Amniotic epithelial cell (primary cell): ENCODE measurements at places on chromosomes 4 and X.

GRCh38 chr4:172740434-172740833 lies 428.2 kb upstream of the GALNT7 start:
- DNase-seq: peak; percentile 3

GRCh38 chr4:15385928-15386327 lies 41.9 kb upstream of the C1QTNF7 start:
- DNase-seq: no peak

DNA sequence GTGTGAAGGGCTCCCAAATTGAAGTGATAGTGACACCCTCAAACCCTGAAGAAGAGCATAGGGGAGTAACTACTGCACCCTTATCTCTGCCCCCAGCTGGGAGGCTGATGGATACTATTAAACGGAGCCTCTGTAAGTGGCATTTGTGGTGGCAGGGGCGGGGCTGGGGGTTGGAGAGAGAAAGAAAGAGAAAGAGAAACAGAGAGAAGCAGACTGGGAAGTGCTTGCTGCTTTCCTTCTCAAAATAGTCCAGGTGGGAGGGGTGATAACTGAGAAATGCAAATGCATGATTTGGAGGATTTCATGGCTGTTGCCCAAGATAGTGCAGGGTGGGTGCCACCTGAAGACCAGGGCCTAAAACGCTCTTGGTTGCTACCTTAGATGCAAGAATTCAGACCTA lies 253.5 kb upstream of the GATB start:
- no peak for DNase-seq

- peak; percentile 37 for DNase-seq
Observed at GRCh38 chr4:88185906-88186305, 27.5 kb upstream of the ABCG2 start.

DNA sequence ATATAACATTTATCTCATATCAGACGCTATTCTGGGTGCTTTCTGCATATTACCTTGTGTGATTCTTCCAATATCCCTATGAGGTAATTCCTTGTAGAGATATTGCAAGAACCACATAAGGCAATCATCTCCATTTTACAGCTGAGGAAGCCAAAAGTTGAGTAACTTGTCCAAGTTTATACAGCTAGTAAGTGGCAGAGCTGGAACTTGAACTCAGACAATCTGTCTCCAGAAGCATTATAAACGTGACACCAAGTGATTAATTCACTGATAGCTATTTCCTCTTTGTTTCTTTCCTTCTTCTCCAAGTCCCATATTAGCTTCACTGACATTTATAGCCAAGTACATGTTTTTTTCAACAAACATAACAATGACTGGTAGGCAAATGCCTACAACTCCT lies 7.3 kb downstream of the EMCN start:
- peak; percentile 7 for DNase-seq

- DNase-seq: no peak
Observed at GRCh38 chr4:5237086-5237660, 185.9 kb downstream of the STK32B start.

- peak; percentile 63 for DNase-seq
Observed at GRCh38 chr4:166012129-166013030, 139.3 kb downstream of the TLL1 start.

DNA sequence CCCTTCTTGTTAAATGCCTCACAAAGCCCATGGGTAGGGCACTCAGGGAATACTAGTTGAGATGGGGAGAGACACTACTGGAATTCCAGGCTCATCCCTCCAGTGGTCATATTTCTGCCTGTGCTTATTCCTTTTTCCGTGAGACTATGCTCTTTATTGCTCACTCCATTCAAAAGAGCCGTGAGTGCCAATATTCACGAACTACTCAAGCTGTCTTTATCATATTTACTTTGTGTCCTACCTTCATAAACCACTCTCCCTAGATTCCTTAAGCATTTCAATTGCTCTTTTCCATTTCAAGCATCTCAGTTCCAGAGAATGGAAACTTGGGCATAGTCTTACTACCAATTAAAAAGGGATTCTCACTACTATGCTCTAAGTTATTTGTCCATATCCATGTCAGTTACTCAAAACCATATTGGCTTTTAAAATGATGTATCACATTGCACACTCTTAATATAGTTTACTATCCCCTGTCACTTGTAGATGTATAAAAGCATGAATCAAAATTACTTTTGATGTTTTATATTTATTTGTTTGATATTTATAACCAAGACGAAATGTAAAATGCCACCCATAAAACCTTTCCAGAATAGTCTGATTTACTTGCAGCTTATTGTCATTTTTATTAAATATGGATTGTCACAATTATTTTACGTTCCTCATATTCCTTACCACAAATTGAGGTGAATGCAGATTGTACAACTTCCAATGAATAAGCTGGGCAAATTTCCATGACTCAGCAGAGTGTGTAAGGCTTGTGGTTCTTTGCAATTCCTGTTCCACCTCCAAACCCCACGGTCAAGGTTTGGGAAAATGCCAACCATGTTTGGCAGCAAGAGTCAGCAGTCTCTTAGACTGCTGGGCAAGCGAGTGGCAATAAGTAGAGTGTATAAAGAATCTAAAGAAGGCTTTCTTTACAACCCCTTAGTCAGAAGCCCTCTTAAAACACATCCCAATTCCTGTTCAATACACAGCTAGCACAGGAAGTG lies 24.4 kb downstream of the ENOX2 start:
- peak; percentile 91 for DNase-seq

DNA sequence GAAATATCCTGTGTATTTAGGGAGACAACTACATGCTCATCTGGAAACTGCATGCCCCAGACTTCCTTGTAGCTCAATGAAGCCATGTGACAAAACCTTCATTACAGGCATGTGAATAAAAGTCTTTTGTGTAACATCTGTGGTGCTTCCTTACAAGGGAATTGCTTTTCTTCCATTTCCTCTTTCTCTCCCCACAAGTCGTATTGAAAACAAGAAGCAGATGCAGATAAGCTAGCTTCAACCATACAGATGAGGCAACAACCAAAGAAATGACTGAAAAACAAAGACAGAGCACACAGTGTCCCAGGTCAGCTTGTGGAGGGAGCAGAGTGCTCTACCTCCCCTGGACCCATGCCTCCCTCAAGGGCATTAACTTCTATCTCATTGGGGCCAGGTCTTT lies 115.8 kb upstream of the INPP4B start:
- DNase-seq: no peak

DNA sequence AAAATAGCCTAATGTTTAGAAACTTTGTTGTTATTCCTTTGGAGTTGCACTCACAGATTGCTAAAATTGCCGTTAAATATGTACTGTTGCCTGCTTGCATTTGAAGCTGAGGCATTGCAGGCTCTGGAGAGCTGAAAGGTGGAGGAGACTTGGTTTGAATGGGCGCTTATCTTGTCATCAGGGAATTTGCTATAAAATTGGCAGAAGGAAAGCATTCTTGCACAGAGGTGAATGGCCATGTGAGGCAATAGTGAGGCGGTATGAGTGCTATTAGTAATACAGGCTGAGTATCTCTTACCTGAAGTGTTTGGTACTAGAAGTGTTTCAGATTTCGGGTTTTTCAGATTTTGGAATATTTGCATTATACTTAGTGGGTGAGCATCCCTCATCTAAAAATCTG lies 41.3 kb downstream of the TRAPPC11 start:
- DNase-seq: no peak

GRCh38 chr4:27085396-27085795 lies 224.8 kb downstream of the STIM2 start:
- DNase-seq: no peak

DNA sequence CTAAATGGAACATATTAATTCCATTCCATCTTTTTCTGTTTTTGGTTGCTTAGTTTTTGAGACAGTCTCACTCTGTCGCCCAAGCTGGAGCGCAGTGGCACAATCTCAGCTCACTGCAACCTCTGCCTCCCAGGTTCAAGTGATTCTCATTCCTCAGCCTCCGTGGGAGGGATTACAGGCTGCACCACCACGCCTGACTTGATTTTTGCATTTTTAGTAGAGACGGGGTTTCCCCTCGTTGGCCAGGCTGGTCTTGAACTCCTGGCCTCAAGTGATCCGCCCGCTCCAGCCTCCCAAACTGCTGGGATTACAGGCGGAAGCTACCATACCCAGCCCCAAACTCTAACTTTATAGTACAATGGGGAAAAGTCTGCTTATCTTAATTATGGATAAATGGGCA lies 11.2 kb downstream of the HNRNPD start:
- DNase-seq: no peak

DNA sequence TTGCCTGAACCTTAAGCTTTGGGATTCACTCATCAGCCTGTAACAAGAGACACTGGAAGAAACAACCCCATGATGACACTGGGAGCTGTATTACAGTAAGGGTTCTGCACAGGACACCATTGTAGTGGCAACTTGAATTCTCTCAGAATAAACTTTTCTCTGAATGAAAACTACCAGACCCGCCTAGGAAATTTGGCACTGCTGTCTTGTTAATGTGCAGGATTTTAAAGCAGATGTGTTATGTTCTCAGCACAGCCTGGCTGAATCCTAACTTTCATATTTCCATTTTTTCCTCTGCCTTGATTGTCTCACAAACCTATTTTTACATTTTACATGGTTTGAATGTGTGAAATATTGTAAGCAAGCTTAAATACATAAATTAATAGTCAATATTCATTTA lies 253.6 kb downstream of the UNC5C start:
- DNase-seq: no peak

DNA sequence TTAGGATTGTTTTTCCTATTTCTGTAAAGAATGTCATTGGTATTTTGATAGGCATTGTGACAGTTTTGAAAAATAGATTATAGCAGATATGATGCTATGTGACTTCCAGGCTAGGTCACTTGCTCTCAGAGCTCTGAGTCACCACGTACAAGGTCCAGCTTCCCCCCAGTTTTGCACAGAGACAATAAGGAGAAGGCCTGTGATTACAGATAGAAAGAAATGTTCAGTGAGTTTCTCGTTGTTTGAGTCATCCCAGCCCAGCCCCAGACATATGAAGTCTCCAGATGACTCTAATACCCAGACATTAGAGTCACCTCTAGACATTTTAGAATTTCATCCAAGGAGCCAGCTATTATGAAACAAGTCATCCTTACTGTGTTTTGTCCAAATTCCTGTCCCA lies 57.2 kb downstream of the MFAP3L start:
- peak; percentile 2 for DNase-seq

- peak; percentile 65 for DNase-seq
Observed at GRCh38 chr4:186823989-186824388, 100.3 kb upstream of the FAT1 start.

DNA sequence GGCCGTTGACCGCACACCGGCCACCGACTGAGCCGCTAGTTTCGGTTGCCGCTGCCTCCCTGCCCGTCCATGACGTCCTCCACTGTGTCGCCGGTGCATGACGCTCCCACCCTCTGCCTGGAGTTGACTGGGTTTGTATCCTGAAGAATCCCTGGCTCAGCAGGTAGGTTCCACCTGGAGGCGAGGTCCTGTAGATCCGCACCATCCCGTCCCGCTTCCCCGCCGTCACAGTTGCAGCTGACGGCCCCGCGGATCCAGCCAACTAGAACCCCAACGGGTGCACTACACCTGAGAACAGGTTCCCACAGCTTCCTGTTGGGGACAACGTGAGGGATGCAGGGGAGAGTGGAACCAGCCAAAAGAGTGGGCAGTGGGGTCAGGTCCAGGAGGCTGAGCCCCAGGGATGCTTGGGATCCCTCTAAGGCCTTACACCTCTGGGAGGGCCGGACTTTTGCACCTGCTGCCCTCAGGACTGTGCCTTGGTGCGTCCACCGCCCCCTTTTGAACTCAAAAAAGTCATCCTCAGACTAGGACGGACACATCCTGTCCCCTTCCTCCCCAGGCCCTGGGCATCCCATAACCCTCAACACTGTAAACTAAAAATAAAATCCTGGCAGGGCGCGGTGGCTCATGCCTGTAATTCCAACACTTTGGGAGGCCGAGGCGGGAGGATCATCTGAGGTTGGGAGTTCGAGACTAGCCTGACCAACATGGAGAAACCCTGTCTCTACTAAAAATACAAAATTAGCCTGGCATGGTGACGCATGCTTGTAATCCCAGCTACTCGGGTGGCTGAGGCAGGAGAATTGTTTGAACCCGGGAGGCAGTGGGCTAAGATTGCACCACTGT lies 1.1 kb upstream of the SLBP start:
- no peak for DNase-seq

DNA sequence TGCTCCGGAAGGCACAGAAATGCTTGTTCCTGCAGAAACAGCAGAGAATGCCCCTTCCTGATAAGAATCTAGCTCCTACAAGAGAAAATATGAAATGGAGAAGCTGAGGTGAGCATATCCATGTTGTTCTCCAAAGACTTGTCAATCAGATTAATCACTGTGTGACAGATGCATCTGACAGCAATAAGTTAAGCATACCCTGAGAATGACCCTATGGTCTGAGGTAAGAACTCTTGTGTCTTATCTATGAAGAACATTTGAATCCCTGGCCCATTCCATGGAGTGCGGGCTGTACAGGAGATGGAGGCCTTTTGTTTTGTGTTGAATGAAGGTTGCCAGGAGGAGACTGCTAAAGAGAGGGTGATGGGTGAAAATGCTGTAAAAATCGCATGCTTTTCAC lies 21.5 kb upstream of the ASB5 start:
- no peak for DNase-seq

GRCh38 chr4:62133977-62134376 lies 933.9 kb downstream of the ADGRL3 start:
- no peak for DNase-seq

- DNase-seq: peak; percentile 79
Observed at GRCh38 chr4:184812651-184813181, 13.1 kb downstream of the ACSL1 start.

- DNase-seq: no peak
Observed at GRCh38 chr4:149690726-149691125, 124.9 kb downstream of the IQCM start.

DNA sequence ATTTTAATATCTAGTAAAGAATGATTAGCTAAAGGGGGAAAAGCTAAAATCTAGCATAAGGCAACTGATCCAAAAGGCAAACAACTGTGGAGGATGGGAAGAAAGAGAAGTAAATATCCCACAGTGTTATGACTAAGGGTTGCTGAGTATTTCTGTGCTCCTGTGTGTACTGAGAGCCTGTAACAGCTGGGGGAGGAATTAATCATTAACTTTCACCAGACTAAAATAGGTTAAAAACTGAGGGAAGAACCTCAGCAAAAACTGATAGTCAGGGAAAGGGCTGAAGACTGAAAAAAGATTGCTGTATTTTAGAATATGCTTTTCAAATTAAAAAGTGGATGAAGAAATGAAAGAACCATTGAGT lies 365.9 kb downstream of the CXXC4 start:
- DNase-seq: no peak

- peak; percentile 45 for DNase-seq
Observed at GRCh38 chr4:186201535-186202230, 10.3 kb downstream of the CYP4V2 start.

DNA sequence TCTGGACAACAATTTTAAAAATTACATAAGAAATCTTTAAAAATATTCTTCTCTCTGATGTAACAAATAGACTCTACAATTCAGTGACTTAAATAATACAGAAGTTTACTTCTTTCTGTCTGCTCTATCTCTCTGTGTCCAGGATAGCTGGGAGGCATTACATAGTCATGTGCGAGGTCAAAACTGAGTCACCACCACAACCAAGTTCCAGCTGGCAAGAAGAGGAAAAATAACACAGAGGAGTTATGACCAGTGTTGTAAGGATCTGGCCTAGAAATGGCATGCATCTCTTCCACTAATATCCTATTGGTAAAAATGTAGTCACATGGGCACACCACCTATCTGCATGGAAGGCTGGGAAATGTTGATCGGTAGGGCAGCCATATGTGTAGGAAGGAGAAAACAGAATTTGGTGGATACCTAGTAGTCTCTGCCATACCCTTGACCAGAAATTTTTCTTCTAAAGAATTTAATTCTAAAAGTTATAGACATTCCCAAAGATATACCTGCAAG lies 39.4 kb upstream of the WDFY3 start:
- peak; percentile 94 for DNase-seq

- peak; percentile 79 for DNase-seq
Observed at GRCh38 chr4:74543983-74544382, 99.0 kb downstream of the AREG start.
